H1 (cell line): ENCODE measurements at places on chromosomes 7 and 10.

DNA sequence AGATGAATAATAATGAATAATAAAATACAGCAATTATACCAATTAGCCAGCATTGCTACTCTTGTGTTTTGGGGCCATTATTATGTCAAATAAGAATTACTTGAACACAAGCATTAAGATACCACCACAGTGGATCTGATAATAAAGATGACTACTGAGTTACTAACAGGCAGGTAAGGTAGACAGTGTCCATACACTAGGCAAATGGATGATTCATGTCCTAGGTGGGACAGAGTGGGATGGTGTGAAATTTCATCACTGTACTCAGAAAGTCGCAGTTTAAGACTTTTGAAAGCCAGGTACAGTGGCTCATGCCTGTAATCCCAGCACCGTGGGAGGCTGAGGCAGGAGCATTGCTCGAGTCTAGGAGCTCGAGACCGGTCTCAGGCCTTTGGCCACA lies 8.7 kb upstream of the UNC5B start:
- no peak for DNase-seq

GRCh38 chr7:7272294-7272693 lies 90.0 kb downstream of the C1GALT1 start:
- DNase-seq: no peak

DNA sequence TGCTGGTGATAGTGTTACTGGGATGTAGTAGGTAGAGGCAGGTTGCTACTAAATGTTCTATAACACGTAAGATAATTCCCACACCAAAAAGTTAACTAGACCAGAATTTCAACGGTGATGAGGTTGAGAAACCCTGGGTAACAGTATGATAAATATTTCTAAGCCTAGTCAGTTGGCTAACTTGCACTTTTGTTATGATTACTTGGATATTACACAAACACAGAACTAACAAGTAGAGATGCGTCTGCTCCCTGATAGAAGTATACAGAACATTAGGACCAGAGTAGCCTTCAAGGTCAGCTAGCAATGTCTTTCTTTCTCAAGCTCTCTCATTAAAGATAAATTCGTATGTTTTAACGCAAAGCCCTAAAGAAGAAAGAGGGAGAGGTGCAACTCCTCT lies 86.2 kb upstream of the FZD8 start:
- no peak for DNase-seq

DNA sequence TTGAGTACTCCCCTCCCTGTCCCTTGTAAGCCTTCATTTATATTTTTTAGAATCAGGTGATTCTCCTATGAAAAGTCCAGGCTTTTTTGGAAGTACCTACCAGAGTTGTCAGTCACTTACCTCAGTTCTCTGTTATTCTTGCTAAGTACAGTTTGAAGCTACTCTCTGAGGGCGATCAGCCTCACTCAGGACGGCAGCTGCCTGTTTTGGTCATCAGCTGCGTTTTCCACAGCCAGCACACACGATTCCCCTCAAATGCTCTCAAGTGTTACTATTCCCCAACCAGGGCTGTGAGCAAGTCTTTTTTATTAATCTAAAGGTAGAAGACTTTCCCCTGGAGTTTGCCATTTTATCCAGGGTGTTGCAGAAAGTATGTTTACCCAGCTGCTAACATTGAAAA lies 328.6 kb downstream of the SUGCT start:
- no peak for DNase-seq

DNA sequence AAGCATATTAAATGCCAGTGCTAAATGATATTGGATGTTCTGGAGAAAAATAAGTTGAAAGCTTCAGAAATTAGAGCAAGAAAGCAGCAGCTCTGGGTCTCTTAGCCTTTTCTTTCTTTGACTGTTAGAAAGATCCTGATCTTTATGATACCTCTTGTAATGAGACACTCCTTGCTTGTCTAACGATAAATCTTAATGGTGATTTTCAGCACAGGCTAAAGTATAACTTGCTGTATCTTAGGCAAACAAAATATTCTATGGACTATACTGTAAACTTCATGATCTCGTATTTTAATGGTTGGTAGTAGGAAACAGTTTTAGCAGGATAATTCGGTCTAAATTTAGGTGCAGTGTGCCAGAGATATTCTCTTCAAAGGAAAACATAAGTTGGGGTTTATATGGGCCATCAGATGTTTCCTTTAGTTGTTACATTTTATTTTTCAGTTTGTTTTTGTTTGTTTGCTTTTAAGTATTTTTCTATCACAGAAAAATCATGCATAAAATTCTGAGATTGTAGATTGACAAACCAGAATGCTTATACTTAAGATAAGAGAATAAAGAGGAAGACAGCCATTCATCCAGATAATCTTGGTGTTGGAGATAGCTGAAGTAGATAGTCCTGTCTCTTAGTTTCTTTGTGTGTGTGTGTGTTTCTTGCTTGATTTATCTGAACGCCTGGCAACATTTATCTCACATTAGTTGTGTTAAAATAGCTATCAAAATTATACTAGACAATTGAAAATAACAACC lies 4.7 kb downstream of the CASD1 start:
- no peak for DNase-seq

GRCh38 chr7:11551470-11551869 lies 280.5 kb downstream of the THSD7A start:
- DNase-seq: no peak
